GM23248 (cell line): ENCODE measurements at places on chromosomes 7 and 10.

- no peak for DNase-seq
Measured at GRCh38 chr7:118872568-118872967, 648.1 kb downstream of the ANKRD7 start.

- peak; percentile 81 for DNase-seq
Measured at GRCh38 chr7:13742811-13743210, 246.7 kb downstream of the ETV1 start.

DNA sequence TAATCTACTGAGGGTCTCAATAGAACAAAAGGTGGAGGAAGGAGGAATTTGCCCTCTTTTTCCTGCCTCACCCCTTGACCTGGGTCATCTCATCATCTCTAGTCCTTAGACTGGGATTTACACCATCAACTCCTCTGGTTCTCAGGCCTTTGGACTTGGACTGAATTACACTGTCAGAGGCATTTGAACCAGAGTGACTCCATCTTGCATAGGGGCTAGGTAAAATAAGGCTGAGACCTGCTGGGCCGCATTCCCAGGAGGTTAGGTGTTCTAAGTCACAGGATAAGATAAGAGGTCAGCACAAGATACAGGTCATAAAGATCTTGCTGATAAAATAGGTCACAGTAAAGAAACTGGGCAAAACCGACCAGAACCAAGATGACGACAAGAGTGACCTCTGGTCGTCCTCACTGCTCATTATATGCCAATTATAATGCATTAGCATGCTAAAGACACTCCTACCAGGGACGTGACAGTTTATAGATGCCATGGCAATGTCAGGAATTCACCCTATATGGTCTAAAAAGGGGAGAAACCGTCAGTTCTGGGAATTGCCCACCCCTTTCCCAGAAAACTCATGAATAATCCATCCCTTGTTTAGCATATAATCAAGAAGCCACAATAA, 84.0 kb downstream of the C1GALT1 start:
- DNase-seq: no peak

GRCh38 chr7:75738604-75738974, at the start of gene HIP1:
Gene HIP1, minus strand, starts transcription at chr7:75738941. Its CDS starts 21 bp downstream, at chr7:75738920.
- no peak for DNase-seq

- DNase-seq: no peak
Measured at GRCh38 chr10:72068901-72069446, 19.4 kb downstream of the SPOCK2 start.
